HCT116 (cell line): ENCODE measurements at places on chromosomes 3 and 15. TPM values are rescaled to one million over a fixed set of nuclear protein-coding genes. Genes with fewer than 3 reads are reported as not detected.

Gene CHRNA3
- total RNA-seq, result not detected

Gene PAQR9
- total RNA-seq, result 0.17 TPM

Gene CDHR4
- total RNA-seq, result not detected

DNA sequence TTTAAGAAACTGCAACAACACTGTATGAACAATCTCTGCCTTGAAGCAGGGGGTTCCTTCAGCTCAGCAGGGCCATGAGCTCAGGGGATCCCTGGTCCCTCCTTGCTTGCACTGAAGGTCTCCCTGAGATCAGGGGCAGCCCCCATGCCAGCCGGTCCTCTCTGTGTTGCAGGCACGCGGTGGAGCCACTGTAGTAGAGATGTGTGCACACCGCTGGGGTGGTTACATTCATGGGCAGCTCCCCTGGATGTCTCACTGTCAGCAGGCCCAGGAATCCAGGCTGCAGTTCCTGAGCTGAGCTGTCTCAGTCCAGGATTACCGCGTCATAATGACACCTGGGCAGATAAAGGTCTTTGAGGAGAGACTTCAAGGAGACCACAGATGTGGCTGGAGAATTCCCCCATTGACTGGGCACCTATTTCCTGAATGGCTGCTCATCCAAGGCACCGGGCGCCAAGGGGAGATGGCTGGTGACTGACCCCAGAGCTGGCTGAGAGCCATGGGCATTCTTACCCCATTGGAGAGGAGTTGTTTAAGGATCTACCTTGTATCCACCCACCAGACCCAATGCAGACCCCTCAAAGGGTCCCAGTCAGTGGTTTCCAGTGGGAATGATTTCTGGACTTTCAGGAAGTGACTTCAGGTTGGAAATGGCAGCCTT lies 10.4 kb upstream of the KLF13 start:
- H3K4me3 ChIP-seq, result no peak overlapping the region
- H3K27ac ChIP-seq, result no peak overlapping the region
- H3K36me3 ChIP-seq, result no peaks in the 10 kb centered on the region
- no peaks in the 10 kb centered on the region for H3K4me1 ChIP-seq
- DNase-seq, result no peak
- H3K27me3 ChIP-seq, result no peaks in the 10 kb centered on the region

Gene DZIP1L
- 9.6 TPM for total RNA-seq
